ENCODE measurements at places on chromosomes 12 and 14.

DNA sequence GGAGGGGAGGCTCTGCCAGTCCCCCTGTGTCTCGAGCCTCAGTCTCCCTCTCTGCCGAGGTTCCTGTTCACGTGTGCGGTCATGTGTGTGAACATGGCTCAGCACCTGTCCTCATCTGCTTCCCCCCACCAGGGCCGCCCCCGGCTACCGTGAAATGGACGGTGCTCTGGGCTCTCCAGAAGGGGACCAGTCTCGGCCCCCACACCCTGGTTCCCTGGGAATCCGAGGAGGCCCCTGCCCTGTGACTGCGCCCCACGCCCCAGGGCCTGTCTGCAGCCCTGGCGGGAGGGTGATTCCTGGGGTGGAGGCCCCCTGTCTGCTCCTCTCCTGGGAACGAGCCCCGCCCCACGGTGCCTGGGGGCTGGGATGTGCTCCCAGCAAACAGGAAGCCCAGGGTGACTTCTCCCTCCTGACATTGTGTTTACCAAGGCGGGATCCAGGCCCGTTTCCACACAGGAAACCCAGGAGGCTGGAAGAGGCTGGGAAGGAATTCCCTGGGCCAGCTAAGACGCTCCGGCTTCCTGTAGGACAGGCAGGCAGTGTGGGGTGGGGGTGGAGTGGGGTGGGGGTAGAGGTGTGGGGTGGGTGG is 46.6 kb downstream of the KIF26A start:
- no peak for DNase-seq

DNA sequence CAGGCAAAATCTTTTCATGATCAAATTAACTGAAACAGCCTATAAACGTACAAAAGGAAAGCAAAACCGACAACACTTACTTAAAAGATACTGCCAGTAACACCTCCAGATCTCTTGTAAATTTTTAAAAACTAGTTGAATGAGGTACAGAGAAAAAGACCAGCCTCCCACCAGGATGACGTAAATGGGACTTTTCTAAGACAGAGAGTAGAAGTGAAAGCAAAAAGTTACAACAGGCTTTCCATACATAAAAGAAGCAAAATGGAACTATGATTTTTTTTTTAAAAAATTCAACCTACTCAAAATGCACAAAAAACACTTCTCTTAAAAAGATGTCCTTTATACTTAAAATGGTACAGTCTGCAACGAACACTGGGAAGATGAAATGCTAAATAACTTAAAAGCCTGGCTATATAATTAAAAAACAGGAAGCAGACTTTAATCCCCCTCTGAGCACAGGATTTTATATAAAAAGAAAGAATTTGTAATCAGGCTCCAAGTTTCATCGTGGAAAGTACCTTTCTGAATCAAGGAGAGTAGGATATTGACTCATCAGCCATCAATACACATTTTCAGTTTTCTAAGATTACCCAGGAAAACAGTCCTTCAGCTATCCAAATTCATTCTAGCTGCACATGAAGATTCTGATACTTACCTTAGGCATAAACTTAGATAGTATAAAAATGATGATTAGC is 14.2 kb upstream of the MYO1A start:
- DNase-seq: no peak

GRCh38 chr12:70309348-70309747 is 56.7 kb upstream of the KCNMB4 start:
- no peak for DNase-seq

GRCh38 chr12:11895421-11896078 is 175.2 kb upstream of the BCL2L14 start:
- DNase-seq: no peak

GRCh38 chr12:132206046-132206434 is 61.8 kb downstream of the NOC4L start:
- no peak for DNase-seq

DNA sequence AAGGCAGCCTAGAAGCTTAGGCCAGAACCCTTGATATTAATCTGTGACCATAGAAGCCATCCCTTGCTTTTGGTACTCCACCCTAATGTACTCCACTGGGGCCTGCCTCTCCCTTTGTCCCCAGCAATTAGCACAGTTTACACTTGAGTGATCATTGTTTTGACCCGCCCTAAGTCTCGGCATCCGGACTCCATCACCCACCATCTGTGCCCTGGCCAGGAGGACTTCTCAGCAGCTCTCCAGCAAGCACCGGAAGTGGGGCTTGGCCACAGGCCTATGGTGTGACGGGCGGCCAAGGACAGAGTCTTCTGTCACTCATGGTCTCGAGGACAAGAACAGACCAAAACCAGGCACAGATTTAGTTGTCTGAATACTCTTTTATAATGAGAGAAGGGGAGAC is 126.5 kb upstream of the NTF3 start:
- DNase-seq: no peak

DNA sequence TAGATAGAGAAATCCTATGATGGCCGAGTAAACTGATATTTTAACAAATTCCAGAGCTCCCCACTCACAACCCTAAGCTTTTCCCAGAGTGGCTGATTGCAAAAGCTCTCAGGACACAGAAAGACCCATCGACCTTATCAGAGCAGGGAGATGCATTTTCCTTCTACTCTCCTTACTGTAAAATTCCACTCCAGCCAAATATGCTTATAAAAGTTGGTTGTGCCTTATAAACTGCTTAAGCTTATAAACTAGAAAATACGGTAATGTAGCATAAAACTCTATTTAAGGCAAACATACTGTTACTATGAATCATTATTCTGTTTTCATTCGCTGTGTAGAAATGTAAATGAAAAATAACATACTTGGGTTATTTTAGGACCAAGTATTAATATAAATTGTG is 41.6 kb upstream of the TRHDE start:
- DNase-seq: no peak

DNA sequence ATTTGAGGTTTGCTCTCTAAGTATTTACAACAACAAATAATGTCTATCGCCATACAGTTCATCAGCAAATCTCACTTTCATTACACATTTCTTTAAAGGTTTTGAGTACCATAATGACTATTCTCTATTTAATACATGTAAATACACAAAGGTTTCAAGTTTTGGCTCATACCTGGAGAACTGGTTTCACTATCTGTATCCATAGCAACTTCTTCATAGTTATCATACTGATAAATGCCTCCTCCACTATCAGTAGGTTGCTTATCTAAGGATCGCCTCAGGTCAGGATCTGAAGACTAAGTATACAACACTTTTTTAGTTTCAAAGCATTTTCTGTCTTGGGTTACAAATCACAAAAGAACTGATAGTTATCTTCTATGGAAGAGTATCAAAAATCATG is 21.4 kb downstream of the ZFC3H1 start:
- no peak for DNase-seq

DNA sequence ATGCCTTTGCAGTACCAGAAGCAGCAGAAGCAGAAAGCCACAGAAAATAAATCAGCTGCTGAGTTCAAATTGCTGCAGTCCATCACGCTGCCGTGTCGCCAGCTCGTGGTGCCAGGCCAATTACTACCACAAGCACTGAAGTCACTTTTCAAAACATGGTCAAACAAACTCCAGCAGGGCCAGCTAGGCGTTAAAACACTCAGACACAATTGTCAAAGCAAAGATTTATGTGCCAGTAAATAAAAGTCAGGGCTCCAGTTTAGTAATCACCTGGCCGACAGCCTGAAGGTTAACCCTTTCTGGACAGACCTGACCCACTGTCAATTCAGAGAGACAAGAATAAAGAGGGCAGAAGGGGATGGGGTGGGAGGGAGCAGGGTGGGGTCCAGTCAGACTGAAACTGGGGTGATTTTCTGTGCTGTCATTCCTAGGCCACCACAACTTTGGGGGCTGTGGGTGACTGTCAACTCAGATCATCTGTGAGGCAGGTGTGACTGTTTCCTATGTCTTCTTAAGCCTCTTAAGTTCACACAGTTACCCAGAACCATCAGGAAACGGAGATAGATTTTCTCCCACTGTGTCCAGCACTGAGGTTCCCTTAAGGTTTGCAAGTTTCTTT is 109.8 kb upstream of the FUT8 start:
- no peak for DNase-seq

DNA sequence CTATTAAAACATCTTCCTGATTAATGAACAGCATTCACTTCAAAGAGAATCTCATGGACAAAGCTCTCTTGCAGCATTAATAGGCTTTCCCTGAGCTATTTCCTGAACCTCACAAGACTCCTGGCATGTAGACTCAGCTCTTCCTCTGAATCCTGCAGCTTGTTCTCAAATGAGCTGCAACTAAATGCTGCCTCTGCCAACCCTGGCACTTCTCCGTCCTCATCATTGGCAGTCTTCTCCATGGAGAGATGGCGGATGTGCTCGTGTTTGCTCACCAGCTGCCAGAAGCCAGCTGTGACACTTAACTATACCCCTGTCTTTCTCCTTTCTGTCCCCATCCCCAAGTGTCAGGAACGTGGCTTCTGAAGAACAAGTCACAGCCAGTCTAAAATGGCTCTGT is 232.1 kb downstream of the FOXN3 start:
- no peak for DNase-seq

DNA sequence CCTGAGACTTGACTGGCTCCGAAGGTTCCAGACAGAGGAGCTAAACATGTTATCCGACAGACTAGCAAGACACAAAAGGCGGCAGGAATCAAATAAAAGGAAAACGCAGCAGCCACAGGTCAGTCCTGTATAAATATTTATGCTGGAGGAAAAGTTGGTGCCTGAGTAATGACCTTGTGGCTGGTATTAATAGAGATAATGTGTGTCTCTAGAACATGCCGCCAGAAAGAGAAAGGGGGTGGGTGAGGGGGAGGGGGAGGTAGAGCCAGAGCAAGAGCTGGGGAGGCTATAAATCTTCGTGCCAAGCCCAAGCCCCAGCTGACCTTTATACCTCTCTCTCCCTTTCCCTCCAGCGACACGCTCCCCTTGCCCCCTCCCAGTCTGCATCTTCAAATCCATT is 590.4 kb downstream of the MED13L start:
- no peak for DNase-seq

DNA sequence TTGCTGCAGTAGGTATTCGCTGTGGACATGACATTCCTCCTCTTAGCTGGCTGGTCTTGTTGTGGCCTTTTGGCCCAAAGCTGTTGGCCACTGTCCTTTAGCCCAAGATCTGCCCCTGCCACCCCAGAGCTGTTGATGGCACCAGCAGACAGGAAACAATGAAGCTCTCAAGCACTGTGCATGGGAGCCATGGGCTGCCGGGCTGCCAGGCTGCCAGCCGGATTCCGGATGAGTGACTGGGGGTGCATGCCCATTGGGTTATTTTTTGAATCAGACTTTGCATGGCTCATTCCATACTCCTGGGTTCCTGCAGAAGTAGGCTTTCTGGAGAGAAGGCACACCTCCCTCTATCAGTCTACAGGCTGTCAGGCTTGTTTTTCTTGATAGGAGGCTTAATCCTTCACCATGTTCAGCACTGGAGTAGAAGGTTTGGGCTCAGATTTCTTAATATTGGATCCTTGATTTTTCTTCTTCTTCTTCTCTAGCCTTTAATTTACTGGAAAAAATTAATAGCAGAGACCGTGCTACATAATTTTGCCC is 32.4 kb downstream of the MAX start:
- no peak for DNase-seq

GRCh38 chr12:12376646-12377448 is 20.0 kb downstream of the BORCS5 start:
- DNase-seq: no peak

GRCh38 chr12:67039995-67040860 is 228.9 kb upstream of the CAND1 start:
- no peak for DNase-seq

DNA sequence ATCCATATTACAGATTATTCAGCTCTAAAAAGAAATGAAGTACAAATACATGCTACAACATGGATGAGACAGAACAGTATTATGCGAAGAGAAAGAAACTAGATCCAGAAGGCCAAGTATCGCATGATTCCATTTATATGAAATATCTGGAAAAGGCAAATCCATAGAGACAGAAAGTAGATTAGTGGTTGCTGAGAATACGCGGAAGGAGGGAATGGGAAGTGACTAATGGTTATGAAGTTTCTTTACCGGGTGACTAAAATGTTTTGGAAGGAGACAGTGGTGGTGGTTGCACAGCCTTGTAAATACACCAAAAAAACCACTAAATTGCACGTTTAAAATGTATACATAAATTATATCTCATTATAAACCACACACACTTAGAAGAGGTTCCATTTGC is 12.5 kb downstream of the PRDM4 start:
- no peak for DNase-seq

- DNase-seq: no peak
Measured at GRCh38 chr12:24519759-24520158, 429.1 kb downstream of the BCAT1 start.

All from T1000 (cell line).